ENCODE measurements at places on chromosomes 5 and 9.

- DNase-seq: no peak
Observed at GRCh38 chr5:98929710-98930298, 997 bp upstream of the CHD1 start.

DNA sequence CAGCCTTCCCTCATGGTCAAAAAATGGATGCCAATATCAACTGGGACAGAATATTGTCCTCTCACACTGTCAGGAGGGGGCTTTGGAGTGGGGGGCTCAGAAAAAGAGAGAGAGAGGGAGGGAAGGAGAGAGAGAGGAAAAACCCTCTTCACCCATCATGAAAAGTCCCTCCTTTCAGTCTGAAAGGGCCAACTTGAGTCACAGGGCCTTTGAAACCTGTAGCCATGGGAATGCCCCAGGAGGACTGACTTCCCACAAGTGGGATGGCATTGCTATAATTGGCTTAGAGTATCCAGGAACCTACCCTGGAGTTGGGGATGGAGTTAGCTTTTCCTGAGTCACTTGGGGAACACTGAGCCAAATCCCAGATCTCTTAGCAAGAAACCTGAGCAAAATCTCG, 41.2 kb downstream of the DNAJC21 start:
- no peak for DNase-seq

DNA sequence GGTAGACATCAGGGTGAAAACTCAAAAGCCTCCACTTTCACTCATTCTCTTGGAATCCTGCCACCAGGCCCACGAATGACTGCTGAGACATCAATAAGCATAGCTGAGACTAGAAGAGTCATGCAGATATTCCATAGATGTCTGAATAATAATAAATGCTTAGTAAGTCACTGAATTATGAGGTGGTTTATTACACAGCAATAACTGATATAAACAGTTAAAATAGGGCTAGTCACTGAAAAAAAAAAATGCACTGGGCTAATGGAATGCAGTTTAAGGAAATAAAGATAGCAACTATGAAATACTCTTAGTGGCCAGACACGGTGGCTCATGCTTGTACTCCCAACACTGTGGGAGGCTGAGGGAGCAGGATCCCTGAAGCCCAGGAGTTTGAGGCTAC, 262.8 kb upstream of the CDH6 start:
- peak; percentile 40 for DNase-seq

- DNase-seq: no peak
Observed at GRCh38 chr5:41122459-41122858, 51.3 kb upstream of the MROH2B start.

GRCh38 chr5:110785356-110785755, 46.5 kb downstream of the SLC25A46 start:
- no peak for DNase-seq

GRCh38 chr5:53277491-53277890, 167.9 kb upstream of the MOCS2 start:
- DNase-seq: no peak

GRCh38 chr9:137380606-137381005, 42.4 kb downstream of the EXD3 start:
- no peak for DNase-seq

GRCh38 chr5:85030316-85031084, 645.8 kb upstream of the EDIL3 start:
- no peak for DNase-seq

DNA sequence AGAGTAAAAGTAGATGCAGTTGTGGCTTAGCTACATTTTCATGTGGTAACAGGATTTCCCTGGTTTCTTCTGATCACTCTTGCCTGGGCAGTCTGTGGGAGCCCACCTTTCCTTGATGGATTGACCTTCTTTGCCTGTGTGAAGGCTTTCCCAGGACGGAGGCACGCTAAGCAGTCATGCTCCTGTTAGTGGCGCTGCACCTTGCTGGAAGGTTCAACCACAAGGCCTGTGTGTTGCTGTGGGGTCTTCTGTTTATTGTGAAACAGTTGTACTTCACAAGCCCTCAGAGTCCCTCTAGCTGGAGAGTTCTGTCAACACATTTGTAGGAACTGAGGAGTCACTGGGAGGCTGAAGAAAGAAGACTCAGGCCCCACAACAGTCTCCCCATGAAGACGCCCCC, 402.0 kb downstream of the IRX1 start:
- no peak for DNase-seq

- no peak for DNase-seq
Observed at GRCh38 chr5:6236858-6237481, 141.4 kb downstream of the MED10 start.

- no peak for DNase-seq
Observed at GRCh38 chr5:14286574-14287421, 143.7 kb downstream of the TRIO start.

DNA sequence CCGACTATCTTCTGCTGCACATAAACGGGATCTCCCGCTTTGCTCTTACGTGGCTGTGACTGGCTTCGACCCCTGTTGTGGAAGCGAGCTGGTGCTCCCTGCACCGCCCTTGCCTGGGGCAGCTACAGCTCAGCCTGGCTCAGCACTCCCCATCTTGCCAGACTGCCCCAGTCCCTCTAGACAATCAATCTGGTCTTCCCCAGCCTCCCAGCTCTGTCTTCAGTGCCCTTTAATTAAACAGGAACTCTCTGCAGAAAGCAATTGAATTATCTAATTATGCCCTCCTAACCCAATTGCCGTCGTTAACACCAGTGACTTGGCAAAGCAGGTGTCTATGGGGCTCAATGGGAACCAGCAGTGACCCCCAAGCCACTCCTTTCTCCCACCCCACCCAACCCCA, 18.9 kb upstream of the NTNG2 start:
- no peak for DNase-seq

GRCh38 chr5:135034236-135034962, 371 bp upstream of the PITX1 start:
- DNase-seq: no peak

- no peak for DNase-seq
Observed at GRCh38 chr9:104769655-104770054, 5.7 kb downstream of the NIPSNAP3B start.

- DNase-seq: no peak
Observed at GRCh38 chr9:34371886-34372466, 4.7 kb downstream of the MYORG start.

DNA sequence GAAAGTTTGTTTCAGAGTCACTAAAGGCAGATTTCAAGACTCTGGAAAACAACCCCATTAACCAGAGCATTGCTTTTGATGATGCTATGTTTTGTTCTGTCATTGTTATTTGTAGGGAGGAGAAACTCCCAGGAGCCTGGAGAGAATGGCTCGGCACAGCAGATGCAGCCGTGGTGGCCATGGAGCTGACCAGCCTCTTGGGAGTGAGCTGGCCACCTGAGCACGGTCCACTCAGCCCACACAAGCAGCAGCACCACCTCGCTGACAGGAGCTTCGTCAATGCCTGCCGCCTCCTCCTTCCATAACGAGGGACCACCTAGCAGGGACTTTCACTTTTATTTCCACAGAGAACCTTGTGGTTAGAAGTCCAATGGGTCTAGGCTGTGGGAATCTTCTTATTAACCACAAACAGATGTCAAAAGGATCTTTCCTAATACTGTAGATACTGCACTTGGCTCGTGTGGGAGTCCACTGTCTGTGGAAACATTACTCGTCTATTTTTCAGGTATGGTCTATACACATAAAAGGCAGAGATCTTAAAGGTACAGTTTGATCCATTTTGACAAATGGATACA, 21.0 kb upstream of the SMIM32 start:
- DNase-seq: peak; percentile 11

GRCh38 chr9:123757960-123758359, 172.0 kb downstream of the DENND1A start:
- no peak for DNase-seq

DNA sequence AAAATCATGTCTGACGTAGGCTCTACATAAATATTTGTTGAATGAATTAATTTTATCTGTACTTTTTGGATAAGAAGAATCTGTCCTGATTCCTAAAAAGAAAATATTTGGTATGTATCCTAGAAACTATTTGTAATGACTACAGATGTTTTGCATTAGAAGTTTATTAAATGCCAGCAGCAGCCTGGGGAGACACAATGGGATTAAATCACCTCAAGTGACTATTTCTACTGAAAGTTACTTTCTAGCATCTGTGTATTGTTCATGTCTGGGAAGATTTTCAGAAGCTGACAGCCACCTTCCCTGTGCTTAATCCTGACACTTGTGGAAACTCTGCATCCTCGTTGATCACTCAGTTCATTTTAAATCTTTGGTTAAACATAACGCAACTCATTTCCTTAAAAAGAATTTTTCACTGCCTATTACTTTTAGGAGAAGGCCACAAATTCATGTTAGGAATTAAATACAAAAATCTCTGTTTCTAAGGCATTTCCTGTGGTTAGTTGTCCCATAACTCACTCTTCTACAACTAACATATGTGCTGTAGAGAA, 209.3 kb upstream of the PPP1R2B start:
- peak; percentile 76 for DNase-seq

GRCh38 chr9:82206490-82206889, 217.9 kb downstream of the SPATA31D1 start:
- no peak for DNase-seq

DNA sequence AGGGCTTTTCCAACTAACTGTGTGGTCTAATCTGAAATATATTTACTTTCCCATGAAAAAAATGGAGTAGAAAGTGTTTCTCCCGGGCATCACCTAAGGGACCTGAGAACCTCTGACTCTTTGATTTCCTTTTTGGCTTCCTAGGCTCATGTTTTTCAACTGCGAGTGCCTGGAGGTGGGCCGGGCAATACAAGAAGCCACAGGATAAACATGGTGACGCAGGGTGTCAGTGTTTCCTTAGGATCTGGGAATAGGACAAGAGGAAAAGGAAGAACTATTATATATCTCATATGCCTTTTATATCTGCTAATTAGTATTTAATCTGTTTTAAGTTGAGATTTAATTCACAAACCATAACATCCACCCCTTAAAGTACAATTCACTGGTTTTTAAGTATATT, 11.4 kb upstream of the LECT2 start:
- DNase-seq: no peak

- peak; percentile 74 for DNase-seq
Observed at GRCh38 chr5:169344629-169345028, 43.7 kb upstream of the SLIT3 start.

GRCh38 chr5:152683205-152683604, 278.1 kb upstream of the NMUR2 start:
- no peak for DNase-seq

DNA sequence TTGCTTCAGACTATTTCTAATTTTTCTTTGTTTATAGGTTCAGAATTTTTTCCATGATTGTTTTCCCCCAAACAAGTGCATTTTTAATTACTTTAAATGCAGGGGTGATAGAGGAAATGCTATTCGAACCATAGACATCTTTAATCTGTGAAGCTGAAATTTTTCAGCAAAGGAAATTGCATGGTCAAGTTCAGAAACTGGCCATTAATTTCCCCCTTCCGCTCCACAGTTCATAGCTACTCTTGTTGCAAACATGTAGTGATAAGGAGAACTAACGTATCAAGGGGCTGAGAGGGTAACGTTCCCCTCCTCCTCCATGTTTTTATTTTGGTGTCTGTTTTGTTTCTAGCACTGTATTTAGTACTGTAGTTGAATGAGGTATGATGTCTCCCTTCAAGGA, 3.4 kb upstream of the ROPN1L start:
- DNase-seq: no peak

- DNase-seq: no peak
Observed at GRCh38 chr9:87708986-87709728, 16.8 kb upstream of the CTSL start.

DNA sequence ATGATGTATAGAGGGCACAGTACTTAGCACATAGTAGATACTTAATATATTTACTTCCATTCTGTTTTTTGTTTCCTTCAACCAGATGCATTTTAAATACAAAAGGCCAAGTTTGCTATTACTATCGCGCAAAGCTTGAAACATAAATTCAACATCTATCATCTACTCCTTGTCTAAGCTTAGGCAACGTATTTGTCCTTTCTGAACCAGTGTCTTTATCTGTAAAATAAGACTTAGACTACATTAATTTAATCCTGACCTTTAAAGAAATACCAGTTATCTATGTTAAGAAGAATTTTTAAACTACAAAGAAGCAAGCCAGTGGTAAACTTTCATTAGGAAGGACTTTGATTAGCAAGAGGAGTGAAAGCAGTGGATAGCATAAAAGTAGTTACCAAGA, 173.0 kb downstream of the WDR70 start:
- DNase-seq: no peak

DNA sequence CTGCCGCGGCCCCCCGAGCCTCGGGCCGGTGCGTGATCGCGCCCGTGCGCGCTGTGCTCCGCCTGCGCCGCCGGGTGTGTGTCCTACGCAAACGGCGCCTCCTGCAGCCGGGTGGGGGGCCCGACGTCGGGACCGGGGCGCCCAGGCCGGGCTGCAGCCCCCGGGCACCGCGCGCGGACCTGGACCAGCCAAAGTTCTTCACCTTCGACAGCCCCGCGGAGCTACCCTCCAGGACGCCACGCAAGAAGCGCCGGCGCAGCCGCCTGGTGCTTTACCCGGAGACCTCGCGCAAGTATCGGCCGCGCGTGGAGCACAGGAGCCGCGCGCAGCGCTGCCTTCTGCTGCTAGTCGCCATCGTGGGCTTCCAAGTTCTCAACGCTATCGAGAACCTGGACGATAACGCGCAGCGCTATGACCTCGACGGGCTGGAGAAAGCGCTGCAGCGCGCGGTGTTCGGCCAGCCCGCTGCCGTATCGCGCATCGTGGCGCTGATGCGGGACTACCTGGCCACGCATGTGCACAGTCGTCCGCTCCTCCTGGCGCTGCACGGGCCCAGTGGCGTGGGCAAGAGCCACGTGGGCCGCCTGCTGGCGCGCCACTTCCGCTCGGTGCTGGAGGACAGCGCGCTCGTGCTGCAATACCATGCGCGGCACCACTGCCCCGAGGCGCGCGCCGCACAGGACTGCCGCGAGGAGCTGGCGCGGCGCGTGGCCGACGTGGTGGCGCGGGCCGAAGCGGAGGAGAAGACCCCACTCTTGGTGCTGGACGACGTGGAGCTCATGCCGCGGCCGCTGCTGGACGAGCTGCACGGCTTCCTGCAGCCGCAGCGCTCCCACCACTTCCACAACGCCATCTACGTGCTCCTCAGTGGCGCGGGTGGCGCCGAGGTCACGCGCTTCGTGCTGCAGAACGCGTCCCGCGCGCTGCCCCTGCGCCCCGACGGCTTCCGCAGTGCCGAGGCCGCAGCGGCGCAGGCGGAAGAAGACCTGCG, 1.5 kb downstream of the TOR4A start:
- no peak for DNase-seq

DNA sequence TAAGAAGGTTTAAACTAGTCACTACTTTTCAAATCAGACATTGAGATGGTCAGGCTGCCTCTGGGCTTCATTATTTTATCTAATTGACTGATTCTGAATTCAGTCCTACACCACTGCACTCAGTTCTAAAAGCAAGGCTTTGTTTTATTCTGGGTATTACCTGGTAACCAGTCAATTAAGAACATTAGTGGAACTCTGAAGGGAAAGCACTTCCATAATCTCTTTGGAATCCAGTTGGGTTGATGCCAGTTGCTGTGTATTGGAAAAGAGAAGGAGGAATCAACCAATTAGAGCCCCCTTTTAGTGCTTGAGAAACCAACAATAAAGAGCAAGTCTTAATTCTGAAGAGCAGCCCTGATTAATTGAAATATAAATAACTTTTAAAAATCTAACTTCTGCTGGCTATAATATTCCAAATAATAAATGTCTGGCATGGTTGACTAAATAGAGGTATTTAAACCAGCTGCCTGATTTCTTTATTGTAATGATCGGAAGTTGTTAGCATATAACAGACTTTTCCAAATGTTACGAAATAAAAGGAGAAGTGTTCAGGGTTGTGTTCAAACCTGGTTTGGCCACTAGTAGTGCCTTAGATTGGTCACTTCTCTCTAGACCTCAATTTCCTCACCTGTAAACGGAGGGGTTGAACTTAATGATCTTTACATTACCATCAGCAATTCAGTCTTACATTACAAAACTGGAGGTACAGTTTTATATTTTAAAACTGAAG, 32.0 kb downstream of the CPEB4 start:
- peak; percentile 38 for DNase-seq

Measured in fibroblast of skin of scalp (primary cell).